ENCODE measurements at places on chromosomes 12 and 14. TPM values are rescaled to one million over a fixed set of nuclear protein-coding genes. Genes with fewer than 3 reads are reported as not detected.

Gene NRIP2
- total RNA-seq = 9.5 TPM

Gene PDZRN4
- 8.5 TPM for total RNA-seq

DNA sequence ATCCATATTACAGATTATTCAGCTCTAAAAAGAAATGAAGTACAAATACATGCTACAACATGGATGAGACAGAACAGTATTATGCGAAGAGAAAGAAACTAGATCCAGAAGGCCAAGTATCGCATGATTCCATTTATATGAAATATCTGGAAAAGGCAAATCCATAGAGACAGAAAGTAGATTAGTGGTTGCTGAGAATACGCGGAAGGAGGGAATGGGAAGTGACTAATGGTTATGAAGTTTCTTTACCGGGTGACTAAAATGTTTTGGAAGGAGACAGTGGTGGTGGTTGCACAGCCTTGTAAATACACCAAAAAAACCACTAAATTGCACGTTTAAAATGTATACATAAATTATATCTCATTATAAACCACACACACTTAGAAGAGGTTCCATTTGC lies 12.5 kb downstream of the PRDM4 start:
- H3K36me3 ChIP-seq = no peaks in the 10 kb centered on the region
- DNase-seq = no peak
- peaks cover 4% of the 10 kb centered on the region for H3K4me1 ChIP-seq
- H3K4me3 ChIP-seq = no peak overlapping the region
- no peak overlapping the region for H3K27ac ChIP-seq
- no peaks in the 10 kb centered on the region for H3K27me3 ChIP-seq

Gene SPX
- total RNA-seq = 2.4 TPM

DNA sequence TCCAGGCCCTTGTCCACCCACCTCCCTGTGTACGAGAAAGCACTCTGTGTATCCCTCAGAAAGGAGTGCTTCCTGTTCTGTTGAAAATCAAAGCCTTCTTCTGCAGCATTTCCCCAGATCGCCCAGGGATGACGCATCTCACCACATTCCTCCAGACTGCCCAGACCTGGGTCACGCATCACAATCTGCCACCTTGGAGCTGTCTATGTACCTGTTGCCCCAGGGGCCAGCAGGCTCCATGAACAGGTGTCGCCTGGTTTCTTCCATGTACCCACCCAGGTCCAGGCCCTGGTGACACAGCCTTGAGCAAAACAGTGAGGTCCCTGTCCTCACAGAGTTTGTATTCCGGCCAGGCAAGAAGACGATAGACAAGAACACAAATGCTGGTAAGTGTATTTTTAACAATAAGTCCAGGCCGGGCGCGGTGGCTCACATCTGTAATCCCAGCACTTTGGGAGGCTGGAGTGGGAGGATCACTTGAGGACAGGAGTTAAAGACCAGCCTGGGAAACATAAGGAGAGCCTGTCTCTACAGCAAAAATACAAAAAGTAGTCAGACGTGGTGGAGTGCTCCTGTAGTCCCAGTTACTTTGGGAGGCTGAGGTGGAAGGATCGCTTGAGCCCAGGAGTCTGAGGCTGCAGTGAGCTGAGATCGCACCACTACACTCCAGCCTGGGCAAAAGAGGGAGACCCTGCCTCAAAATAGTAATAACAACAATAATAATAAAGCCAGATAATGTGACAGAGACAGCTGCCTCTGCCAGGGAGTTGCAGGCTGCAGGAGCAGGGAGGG lies 6.8 kb upstream of the PPP1R13B start:
- no peak overlapping the region for H3K27ac ChIP-seq
- no peaks in the 10 kb centered on the region for H3K36me3 ChIP-seq
- no peak for DNase-seq

DNA sequence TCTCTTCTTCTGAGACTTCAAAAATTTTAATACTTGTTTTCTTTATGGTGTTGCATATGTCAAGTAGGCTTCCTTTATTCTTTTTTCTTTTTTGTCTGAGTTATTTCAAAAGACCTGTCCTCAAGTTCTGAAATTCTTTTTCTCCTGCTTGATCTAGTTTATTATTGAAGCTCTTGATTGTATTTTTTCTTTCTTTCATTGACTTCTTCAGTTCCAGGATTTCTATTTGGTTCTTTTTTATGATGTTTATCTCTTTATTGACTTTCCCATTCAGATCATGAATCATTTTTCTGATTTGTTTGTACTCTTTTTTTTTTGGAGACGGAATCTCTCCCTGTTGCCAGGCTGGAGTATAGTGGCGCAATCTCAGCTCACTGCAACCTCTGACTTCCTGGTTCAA lies 34.1 kb downstream of the IFT43 start:
- H3K4me3 ChIP-seq = no peak overlapping the region
- H3K4me1 ChIP-seq = no peaks in the 10 kb centered on the region
- H3K27ac ChIP-seq = no peak overlapping the region
- H3K36me3 ChIP-seq = no peaks in the 10 kb centered on the region
- H3K27me3 ChIP-seq = no peaks in the 10 kb centered on the region

DNA sequence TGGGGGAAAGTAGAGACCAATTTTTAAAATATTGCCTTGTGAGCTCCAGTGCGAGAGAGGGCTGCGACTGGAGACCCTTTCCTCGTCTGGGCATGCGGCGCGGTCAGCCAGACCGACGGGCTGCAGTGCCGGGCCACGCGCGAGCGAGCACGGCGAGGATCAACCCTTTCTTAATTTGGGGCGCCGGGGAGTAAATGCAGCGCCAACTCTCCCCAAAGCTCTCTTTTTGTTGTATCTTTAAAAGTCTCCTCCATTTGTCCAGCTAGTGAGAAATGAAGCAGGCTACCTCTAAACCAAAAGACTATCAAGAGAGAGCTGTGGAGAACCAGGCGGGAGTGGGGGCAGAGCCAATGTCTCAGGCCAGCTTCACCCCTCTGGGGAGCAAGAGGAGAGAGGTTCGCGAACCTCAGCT lies 1.4 kb downstream of the SIX1 start:
- H3K27me3 ChIP-seq = peaks cover 30% of the 10 kb centered on the region
- no peak overlapping the region for H3K27ac ChIP-seq
- no peak overlapping the region for H3K4me3 ChIP-seq
- no peaks in the 10 kb centered on the region for H3K36me3 ChIP-seq
- H3K4me1 ChIP-seq = peaks cover 12% of the 10 kb centered on the region

DNA sequence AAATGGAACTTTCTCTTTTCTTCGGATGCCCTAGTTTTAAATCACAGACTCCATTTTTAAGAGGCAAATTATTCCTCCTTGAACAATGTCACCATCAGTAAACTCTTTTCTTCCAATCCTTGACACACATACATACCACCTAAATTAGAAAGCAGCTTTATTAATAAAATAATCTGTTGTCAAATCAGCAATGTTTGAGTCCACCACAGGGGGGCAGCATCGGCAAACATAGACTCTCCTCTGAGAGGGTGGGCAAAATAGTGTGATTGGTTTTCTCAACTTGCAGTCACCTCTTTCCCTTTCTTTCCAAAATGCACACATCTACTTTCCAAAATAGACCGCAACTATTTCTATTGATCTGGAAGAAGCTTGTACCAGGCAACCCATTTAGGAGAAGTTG lies 438.4 kb upstream of the OR4E1 start:
- no peaks in the 10 kb centered on the region for H3K4me1 ChIP-seq
- H3K27me3 ChIP-seq = no peaks in the 10 kb centered on the region
- no peak overlapping the region for H3K4me3 ChIP-seq
- no peak overlapping the region for H3K27ac ChIP-seq
- no peak for DNase-seq

DNA sequence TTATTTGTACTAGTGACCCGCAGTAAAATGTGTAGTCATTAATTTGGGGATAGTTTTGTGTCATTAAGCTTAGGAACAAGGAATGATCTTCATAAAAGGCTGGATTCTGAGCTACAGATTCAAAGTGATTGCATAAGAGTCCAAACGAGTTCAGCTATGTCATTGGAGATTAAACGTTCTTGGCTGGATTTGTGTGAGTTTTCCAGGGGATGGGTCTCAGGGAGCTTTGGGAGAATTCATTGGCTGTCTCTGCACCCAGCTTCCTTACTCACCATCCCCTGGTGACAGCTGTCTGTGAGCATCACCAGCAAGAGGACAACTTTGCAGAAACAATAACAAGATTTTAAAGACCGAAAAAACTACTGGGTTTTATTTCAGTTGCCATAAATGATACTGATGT lies 130.4 kb downstream of the DAAM1 start:
- H3K27me3 ChIP-seq = no peaks in the 10 kb centered on the region
- DNase-seq = no peak
- no peak overlapping the region for H3K4me3 ChIP-seq
- H3K36me3 ChIP-seq = no peaks in the 10 kb centered on the region
- peak overlapping the region; percentile 45 for H3K27ac ChIP-seq

- no peak overlapping the region for H3K27ac ChIP-seq
- no peaks in the 10 kb centered on the region for H3K36me3 ChIP-seq
- H3K4me1 ChIP-seq = no peaks in the 10 kb centered on the region
- no peaks in the 10 kb centered on the region for H3K27me3 ChIP-seq
- H3K4me3 ChIP-seq = no peak overlapping the region
- DNase-seq = no peak
Measured at GRCh38 chr12:85831327-85831990, 4.8 kb downstream of the RASSF9 start.

Gene PPP1R1A
- 9.0 TPM for total RNA-seq

- DNase-seq = no peak
- no peak overlapping the region for H3K4me3 ChIP-seq
- H3K27me3 ChIP-seq = no peaks in the 10 kb centered on the region
- no peaks in the 10 kb centered on the region for H3K4me1 ChIP-seq
Measured at GRCh38 chr12:95646781-95647190, 95.5 kb upstream of the USP44 start.

- H3K27ac ChIP-seq = no peak overlapping the region
- H3K4me3 ChIP-seq = no peak overlapping the region
- no peaks in the 10 kb centered on the region for H3K27me3 ChIP-seq
- H3K36me3 ChIP-seq = no peaks in the 10 kb centered on the region
Measured at GRCh38 chr12:55982319-55982936, 8.6 kb downstream of the RAB5B start.

Gene KCNK10
- total RNA-seq = not detected
